D341Med (cell line): ENCODE measurements at places on chromosomes 7 and 10.

DNA sequence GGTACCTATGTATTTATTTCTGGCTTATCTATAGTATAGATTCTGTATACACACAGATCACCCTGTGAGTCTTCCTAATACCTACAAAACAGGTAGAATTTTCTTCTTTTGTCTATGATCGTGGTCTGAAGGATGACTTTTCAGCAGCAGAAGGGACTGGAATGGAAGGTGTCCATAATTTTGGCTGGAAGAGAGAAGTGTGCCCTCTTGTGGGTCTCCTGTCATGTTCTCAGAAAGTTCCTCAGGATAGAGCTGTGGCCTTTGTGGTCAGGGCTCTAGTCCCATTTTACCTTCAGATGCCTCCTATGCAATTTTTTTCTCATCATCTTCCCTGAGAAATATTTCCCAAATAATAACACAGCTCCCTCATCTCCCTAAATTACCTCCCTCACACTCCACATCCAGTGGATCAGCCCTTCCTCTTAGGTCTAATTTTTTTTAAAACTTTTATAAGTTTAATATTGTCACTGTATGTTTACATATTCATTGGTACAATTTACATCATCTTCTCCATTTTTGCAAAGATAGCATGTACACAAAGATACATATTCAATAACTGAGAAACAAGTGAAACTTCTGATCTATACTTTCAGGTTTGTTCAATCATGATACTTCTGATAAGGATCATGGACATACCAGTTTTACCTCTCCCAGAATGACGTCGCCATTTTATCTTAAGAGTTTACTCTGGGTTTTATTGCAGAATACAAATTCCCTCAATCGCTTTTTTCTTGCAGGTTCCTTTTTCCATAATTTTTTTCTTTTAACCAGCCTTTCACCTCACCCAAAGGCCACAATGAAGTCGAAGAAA lies 112.7 kb downstream of the REEP3 start:
- peak; percentile 35 for DNase-seq

- DNase-seq = no peak
Measured at GRCh38 chr7:111388912-111389311, 173.4 kb downstream of the IMMP2L start.

DNA sequence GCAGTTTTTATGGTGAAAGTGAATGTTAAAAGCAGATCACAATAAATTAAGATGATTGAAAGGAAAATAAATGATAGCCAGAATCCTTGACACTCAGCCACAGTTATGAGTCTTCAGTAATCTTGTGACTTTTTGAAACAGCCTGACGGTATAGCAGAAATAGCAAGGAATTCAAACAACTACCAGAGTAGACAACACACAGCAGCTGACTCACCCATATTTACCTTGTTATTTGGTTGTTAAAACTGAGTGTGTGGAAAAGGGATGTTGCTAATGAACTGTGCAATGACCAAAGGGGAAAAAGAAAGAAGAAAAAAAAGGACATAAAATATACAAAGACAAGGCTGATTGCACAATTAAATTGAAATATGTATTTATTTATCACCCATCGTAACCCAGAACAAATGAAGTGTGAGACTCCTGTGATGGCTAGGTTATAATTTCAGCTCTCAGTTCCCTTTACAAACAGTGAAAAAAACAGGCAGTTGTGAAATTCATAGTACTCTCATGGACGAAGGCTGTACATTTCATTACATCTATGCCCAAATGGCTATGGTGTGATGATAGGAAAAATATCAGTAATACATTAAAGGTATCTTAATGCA lies 1023.0 kb upstream of the SORCS1 start:
- DNase-seq = no peak

DNA sequence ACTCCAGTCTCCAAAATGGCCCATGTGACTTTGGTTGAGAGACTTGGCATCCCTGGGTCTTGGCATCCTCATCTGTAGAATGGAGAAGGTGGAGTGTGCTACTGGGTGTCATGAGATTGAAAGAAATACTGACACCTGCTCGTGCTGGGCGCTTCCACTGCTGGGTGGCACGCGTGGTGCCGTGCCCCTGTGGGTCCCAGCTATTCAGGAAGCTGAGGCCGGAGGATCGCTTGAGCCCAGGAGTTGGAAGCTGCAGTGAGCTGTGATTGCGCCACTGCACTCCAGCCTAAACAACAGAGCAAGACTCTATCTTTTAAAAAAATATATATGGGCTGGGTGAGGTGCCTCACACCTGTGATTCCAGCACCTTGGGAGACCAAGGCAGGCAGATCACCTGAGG lies 53.1 kb downstream of the NPTX2 start:
- no peak for DNase-seq

DNA sequence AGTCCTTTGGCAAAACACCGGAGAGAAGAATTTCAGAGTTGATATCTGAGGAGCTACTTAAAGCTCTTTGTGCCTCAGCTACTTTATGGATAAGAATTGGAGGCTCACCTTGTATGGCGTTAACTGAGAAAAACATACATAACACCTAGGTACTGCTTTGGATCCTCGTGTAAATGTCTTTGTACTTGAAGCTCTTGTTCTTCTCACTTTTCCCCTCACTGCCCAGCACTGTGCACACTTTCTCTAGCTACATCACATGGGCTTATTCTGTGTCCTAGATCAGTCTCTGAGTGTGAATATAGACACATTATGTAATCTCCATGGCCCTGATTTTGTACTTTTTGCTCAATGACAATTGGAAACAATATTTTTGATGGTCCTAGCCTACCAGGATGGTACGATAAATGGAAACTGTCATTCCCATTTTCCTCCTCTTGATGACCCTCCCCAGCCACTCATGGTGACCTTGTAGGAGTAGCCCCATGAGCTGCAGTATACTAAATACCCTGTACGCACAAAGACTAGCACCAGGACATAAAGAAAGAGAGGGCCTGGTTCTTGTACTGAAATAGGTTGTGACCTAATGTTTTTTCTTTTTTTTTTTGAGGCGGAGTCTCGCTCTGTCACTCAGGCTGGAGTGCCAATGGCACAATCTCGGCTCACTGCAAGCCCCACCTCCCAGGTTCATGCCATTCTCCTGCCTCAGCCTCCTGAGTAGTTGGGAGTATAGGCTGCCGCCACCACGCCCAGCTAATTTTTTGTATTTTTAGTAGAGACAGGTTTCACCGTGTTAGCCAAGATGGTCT lies 22.1 kb downstream of the STAMBPL1 start:
- DNase-seq = no peak

- no peak for DNase-seq
Measured at GRCh38 chr7:38334163-38334562, 60.7 kb upstream of the TARP start.

DNA sequence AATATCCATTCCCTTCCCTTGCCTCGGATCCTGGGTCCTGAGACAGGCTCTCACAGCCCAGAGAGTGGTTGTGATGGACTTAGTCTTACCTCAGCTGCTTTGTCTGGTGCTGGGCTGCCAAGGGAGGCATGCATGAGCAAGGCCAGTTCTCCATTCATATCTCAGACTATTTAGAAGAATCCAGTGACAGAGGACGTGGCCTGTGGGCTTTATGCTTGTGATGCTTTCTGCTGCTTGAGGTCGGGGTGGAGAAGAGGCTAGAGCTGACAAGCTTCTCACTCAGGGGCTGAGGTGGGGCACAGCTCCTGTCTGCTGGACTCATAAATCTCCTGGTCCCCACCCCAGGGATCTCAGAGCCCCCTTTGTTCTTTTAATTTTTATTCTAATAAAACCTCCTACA lies 66.8 kb downstream of the DNAJC12 start:
- no peak for DNase-seq

DNA sequence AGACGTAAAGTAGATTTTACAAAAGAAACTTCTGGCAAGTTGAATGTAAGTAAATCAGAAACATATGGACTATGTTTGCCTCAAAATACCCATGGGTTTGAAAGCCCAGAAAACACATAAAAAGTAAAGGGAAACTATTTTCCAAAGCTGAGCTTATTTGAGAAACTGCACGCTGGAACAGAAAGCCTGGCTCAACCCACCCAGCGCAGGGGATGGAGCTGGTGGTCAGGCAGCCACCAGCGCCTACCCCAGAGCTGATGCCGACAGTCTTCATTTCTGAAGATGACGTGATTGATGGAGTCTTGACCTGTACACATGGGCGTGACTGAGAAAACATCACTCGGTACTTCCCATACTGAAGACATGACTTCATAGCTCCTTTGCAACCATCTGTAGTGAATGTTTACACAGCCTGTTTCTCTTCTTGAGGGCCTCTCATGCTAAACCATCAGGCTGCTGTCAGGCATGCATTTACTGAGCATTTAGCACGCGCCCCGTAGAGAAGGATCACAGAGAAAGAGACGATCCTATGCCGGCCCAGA lies 232.6 kb upstream of the AUTS2 start:
- DNase-seq = no peak

DNA sequence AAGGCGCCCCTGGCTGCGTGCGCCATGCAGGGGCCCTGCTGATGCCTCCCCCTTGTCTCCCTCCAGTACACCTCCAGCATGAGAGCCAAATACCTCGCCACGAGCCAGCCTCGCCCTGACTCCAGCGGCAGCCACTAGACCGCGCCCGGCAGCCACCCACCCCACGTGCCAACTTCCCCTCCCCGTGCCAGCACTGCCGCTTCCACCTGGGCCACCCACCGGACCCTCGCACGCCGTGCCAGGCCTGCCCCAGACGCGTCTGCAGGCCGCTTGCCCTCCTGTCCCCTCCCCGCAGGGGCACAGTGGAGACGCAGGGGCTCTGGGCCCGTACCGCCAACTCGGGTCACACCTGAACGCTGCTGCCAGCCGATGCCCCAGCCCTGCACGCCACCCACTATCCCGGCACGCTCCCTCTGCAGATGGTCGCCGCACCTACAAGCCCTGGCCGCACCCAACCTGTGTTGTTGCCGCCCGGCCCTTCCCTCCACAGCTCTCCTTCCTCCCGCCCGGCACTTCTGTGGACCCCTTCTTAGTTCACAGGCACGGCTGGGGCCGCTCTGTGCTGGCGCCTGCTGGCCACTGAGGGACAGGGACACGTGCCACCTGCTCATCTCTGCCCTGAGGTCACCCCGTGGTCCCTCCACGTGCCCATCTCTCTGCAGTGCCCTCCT lies 26.3 kb upstream of the AMZ1 start:
- no peak for DNase-seq

DNA sequence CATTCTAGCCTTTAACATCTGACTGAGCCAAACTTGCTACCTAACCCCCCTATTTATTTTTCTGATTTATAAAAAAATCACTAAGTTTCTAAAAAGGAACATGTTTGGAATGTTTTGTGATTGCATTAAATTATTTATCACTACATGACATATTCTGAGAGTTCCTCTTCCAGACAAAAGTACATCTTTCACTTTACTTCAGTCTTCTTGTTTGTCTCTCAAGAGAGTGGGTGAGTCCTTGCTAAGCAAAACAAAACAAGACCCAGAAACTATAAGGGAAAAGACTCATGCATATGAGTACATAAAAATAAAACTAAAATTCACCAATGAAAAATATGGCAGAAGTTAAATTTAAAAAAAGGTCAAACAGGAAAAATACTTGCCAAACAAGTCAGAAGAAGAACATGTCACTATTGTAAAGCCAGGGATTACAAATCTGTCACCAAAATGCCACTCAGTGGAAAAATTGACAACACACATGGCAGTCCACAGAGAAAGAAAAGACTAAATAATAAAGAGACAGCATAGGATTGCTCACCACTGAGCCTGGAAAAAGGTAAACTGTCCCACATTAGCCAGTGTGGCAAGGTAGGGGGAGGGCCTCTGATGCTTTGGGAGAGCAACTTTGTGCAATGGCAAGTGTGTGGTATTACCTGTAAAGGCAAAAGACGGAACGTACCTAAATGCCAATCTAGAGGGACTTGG lies 166.7 kb upstream of the ZNF32 start:
- DNase-seq = no peak

DNA sequence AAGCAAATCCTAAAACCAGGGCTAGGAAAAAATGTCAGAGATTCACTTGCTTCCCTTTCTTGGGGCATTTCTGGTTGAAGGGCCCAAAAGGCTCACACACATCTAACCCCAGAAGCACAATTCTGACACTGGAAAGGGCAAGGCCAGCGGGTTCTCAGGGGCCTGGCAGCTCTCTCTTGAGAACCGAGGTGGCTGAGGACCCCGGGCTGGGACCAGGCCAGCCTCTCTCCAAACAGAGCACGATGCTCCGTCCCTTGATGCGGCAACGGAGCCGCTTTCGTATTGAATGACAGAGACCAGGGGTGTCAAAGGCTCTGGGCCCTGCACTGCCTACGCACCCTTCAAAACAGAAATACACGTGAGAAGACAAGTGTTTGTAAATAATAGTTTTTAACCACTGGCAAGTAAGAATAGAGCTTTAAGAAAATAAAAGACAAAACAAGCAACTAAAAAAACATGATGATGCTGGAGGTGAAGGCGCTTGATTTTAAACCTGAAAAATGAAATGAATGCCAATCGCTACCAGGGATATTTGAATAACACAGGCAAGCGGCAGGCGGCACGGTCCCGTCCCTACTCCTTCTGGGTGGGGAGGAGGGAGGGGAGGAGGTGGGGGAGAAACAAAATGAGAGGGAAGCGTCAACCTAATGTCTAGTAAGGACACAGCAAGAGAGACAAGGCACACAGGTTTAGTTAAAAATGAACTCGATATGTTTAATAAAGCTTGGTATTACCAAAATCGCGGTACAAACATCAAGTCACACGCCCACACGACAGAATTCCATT lies 68.0 kb downstream of the SLC29A4 start:
- DNase-seq = no peak

GRCh38 chr10:116521424-116522290 lies 24.1 kb upstream of the PNLIP start:
- peak; percentile 28 for DNase-seq

GRCh38 chr7:69244701-69245100 lies 353.6 kb upstream of the AUTS2 start:
- DNase-seq = no peak

DNA sequence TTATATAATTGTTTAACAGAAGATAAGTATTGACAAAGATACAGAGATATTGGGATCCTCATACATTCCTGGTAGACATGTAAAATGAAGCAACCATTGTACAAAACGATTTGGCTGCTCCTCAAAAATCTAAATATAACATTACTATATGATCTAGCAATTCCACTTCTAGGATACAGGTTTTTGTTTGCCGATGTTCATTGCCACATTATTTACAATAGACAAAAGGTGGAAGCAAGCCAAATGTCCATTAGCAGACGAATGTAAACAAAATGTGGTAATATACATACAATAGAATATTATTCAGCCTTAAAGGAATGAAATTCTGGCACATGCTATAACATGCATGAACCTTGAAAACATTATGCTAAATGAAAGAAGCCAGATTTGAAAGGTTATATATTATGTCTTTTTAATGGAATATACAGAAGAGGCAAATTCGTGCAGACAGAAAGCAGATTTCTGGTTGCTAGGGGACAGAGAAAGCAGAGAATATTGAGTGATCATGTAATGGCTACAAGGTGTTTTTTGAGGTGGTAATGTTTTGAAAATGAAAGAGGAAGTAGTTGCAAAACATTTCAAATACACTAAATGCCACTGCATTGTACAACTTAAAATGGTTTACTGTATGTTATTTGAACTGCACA lies 44.9 kb downstream of the POLR1F start:
- no peak for DNase-seq

GRCh38 chr10:108166401-108166800 lies 1001.9 kb upstream of the SORCS1 start:
- DNase-seq = no peak
